WERI-Rb-1 (cell line): ENCODE measurements at places on chromosomes 5 and 9.

GRCh38 chr5:100803397-100803796 is 99.7 kb downstream of the ST8SIA4 start:
- no peak for DNase-seq

GRCh38 chr9:76246680-76247079 is 147.5 kb downstream of the RFK start:
- DNase-seq, result no peak

- DNase-seq, result no peak
Measured at GRCh38 chr9:90508940-90509339, 133.7 kb downstream of the DIRAS2 start.

DNA sequence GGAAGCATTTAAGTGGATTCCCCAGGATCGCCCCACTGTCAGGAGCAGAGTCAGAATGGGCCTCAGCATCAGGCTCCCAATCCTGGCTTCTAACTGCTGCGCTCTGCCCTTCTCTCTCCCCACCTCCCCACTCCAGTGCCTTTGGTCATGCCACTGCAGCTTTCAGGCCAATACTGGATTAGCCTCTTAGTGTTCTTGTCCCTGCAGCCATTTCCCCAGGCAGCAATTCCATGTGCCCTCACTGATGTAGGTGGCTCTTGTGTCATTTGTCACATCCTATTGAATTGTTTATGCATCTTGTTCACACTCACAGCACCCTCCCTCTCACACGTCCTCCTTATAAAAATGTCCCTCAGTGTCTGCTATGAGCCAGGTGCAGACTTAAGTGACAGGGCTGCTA is 544.2 kb upstream of the DAP start:
- no peak for DNase-seq

DNA sequence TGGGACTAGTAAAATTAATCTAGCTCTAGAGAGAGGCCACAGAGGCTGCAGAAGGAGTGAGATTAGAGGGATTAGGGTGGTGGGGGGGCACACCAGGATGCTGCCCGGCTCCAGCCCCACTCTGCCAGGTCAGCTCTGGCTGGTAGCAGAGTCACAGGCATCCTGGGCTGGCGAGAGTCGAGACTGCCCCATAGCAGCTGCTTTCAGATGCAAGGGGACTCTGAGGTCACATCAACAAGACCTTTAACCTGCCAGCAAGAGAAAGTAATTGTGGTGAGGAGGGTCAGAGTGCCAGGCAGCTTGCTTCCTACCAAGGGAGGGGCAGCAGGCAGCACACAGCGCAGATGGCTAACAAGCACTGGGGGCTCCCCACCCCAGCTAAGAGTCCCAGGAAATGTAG is 7.5 kb downstream of the EPB41L4B start:
- peak; percentile 84 for DNase-seq

- no peak for DNase-seq
Measured at GRCh38 chr5:38846379-38847011, 683 bp downstream of the OSMR start.

DNA sequence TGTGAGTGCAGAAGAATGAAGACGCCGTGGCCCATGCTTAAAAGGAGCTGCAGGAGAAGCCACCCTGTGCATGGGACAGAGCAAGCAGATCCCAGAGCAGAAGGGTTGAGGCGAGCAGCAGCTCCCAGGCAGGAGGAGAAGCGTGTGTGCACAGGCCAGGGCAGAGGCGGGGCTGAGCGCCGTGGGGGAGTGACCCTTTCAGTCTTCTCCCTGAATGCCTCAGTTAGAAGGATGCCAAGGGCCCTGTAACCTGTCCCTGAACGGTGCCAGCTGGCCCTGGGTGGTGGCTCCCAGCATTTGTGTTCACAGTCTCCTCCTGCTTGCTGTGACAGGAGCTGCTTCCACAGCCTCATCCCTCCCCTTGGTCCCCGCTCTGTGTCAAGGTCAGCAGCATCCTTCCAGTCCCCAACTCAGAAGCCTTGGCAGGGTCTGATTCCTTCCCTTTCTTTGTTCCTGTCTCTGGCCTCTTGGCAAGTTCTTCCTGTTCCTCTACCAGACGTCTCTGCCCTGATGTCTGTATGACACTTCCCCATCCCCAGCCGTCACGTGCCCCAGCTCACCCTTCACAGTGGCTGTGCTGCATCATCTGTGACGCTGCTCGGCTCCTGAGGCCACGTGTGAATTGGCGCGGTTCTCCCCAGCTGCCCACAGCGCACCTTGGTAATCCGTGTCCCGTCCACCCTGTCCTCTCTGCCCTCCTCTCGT is 5.2 kb downstream of the EXOC3 start:
- DNase-seq, result no peak

- no peak for DNase-seq
Measured at GRCh38 chr5:138692370-138692769, 60.9 kb upstream of the CTNNA1 start.

DNA sequence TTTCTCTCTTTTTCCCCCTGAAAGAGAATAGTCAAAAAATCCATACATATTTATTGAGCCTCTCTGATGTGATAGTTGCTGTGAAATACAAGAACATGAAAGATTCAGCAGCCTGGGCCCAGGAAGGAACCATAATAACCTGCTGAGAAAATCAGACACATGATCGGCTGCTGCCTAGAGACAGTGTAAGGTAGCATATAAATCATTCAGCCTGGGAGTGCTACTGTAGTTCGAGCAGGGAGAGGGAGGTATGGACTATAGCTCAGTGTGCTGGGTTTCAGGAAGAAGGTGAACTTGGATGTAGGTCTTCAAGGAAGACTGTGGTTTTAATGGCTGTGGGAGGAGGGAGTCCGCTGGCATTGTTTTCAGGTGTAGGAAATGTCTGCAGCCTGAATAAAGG is 469.1 kb downstream of the RAB3C start:
- DNase-seq, result no peak

DNA sequence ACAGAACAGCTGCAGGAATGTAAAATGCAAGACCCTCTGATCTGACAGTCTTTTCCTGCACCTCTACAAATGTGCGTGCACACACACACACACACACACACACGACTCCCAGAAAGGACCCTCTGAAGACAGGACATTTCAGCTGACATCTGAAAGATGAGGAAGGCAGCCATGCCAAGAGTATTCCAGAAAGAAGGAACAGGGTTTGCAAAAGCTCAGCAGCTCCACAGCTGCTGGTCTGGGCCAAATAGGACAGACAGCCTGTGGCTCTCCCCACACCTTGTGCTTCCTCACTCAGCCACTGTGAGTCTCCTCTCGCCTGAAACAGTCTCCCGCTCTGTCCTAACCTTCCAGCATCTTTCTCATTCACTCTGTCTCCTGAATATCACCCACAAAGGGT is 189.0 kb downstream of the PALM2AKAP2 start:
- peak; percentile 36 for DNase-seq

DNA sequence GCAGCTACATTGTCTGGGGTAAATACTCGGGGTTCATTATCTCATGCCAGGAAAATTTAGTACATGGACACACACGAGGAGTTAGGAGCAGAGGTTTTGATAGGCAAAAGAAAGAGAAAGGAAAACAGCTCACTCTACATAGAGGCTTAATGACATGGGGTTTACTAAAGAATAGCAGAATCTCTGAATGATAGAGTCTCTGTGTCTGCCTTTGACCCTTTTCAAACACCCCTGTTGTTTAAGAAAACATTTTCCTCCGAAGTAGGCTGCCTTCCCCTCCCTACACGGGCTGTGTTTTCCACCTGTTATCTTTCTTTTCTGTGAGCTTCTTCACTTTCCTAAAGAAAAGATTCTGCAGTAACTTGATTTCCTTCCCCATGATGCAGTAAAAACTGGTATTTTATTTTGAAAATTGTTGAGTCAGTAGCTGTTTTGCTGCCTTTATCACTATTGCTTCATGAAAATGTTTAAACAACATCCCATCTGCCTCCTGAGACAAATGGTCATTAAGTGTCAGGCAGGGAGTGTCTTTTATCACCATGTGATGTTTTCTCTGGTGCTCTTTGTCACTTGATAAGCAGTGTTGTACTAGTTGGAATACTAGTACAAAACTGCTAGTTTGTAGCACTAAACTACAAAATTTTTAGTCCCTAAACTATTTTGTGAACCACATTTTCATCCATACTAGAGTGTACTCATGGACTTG is 76.6 kb downstream of the PPIC start:
- no peak for DNase-seq

GRCh38 chr9:132026932-132027585 is 52.6 kb downstream of the MED27 start:
- no peak for DNase-seq

- DNase-seq, result no peak
Measured at GRCh38 chr5:1643651-1644392, 120.1 kb upstream of the LPCAT1 start.

GRCh38 chr5:94698197-94698596 is 79.7 kb downstream of the SLF1 start:
- no peak for DNase-seq

DNA sequence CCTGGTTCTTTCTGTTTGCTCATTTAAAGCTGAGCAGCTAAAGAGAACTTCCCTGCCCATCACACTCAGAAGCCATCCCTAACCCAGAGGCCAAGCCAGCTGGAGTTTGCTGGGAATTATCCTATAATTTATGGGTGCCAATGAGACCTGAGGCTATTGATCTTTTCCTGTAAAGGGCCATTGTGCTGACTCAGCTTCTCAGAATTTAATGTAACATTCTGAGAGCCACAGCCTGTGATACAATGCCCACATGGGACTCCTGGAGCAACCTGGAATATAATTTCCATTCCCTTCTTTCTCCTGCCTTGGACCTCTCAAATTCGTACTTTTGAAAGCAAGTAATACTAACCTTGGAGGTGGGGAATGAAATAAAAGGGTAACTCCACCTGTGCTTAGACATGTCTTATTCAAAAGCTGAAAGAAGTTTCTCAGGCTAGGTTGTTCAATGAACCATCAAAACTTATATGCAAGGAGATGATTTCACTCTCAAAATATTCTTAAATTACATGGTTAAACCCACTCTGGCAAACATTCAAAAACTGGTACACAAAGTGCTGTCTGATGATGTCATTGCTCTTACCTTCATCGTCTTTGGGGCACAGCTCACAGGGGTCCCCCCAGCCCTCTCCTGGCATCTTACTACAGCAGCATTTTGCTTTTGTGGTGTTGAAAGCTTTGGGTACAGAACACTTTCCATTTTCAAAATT is 206.7 kb downstream of the SLC12A2 start:
- no peak for DNase-seq

- no peak for DNase-seq
Measured at GRCh38 chr5:20087299-20087698, 99.3 kb upstream of the CDH18 start.

DNA sequence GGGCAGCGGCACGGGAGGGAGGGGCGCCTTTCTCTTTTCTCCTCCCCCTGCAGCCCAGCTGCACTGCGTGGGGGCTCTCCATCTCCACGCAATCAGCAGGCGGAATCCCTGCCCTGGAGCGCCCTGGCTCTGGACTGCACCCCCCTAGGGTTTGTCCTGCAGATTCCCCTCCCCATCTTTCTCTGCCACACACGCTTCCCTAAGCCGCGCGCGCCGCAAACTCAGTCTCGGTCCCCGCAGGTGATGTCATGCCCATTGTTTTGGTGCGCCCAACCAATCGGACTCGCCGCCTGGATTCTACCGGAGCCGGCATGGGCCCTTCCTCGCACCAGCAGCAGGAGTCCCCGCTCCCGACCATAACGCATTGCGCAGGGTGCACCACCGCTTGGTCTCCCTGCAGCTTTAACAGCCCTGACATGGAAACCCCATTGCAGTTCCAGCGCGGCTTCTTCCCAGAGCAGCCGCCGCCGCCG is at the start of gene KCNN2:
Gene KCNN2, plus strand, starts transcription at position 347 of the 473 bp plus-strand sequence. Its CDS starts 70 bp downstream, at position 417.
- DNase-seq, result peak; percentile 84

GRCh38 chr9:101119206-101119819 is 90.8 kb downstream of the PLPPR1 start:
- peak; percentile 93 for DNase-seq

DNA sequence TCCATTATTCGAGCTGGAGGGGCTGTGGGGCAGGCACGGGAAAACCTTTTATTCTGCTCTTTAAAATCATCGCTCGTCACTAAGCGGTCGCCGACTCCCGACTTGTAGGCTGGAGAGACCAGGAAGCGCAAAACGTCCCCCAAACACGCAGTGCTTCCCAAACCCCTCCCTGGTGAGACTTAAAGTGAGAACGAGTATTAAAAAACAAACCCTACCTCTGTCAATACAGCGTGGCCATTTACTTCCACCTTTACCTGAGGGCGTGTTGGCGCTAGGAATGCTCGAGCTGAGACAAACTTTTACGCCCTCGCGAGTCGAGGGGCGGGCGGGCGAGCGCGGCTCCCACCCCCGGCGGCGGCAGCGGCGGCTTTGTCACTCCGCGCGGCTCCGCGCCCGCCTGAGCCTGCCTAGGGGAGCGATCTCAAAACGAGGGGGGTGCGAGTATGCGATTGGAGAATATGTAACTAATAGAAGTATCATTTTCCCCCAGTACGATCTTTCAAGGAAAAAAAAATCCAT is at the start of gene NR2F1-AS1:
Gene NR2F1-AS1, minus strand, starts transcription at position 293 of the 519 bp plus-strand sequence.
- no peak for DNase-seq

DNA sequence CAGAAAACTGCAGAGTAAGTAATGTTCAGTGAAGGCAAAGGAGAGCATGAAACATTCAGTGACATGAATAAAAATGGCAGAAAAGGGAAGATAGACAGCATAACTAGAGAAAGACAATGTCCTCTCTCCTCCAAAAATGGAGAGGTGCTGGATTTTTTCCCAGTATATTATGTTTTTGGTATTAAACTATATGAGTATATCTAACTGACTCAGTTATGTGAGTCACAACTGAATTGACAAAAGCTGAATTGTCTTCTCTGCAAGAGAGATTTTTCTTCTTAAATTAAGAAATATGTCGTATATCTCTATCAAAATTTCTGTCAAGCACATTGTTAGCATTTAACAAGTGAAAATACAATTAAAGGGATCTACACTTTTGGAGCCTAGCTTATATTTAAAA is 375.1 kb downstream of the CHSY3 start:
- no peak for DNase-seq

DNA sequence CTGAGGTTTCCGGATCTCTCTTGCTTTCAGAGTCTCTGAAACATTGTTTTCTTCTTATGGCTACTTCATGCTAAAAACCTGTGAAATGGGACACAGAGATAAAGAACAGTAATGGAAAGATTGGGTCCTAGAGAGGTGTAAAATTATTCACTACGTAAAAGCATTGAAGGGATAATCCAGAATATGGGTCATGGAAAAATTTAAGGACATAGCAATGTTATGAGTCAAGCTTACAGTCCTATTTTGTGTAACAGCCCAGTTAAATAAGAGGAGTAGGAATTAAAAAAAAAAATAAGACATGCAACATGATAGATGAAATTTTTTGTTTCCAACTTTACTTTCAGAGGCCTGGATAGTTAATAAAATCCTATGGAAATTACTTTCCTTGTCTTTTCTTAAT is 61.9 kb upstream of the ELL2 start:
- no peak for DNase-seq

DNA sequence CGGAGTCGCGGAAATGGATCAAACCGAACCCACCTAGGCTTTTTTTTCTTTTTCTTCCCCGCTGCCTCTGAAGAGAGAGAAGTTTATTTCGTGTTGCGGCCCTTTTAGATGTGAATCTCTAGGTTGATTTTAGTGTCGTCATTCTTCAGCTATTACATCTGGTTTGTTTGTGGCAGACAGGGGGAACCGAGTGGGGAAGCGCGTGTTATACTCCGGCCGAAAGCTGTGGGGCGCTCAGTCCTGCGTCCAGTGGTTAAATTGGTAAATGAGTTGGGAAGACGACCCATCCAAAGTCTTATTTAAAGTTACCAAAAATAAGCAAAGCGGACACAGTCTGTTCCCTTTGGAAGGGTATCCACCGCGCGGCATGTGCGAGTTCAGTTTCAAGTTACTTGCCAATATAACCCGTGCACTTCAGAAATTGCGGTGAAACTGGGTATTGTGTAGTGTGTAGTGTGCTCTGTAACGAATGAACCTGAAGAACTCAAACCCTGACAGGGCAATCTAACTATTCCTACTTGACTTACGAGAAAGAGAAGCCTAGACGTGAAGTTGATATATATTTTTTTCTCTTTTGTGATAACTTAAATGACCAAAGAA is 1.3 kb downstream of the MAN2A1 start:
- peak; percentile 65 for DNase-seq
